ENCODE measurements at places on chromosomes 4 and X. TPM values are rescaled to one million over a fixed set of nuclear protein-coding genes. Genes with fewer than 3 reads are reported as not detected.

Gene PHEX
- 0.21 TPM for total RNA-seq

Gene NEIL3
- 4.1 TPM for total RNA-seq

Gene GC
- 4.4 TPM for total RNA-seq

Gene KLB
- total RNA-seq, result 0.78 TPM

Gene MYOZ2
- 0.11 TPM for total RNA-seq

Gene PPARGC1A
- 9.7 TPM for total RNA-seq

Gene TMEM47
- total RNA-seq, result 15.9 TPM

Gene P2RY8
- not detected for total RNA-seq

Gene GAGE13
- not detected for total RNA-seq

Gene TMSB15A
- total RNA-seq, result 15.9 TPM

Gene FAM53A
- 2.3 TPM for total RNA-seq

Gene BEND2
- 0.05 TPM for total RNA-seq

Gene KDR
- total RNA-seq, result 6.9 TPM

Gene POU3F4
- total RNA-seq, result 8.0 TPM

Gene ANK2
- 71.2 TPM for total RNA-seq

Gene CCDC158
- total RNA-seq, result not detected

Gene TMPRSS11D
- 1.9 TPM for total RNA-seq

Gene CT55
- total RNA-seq, result 0.33 TPM

Gene HEPH
- 2.5 TPM for total RNA-seq

Gene CHRNA9
- total RNA-seq, result 2.3 TPM

Gene IL21
- total RNA-seq, result not detected

Gene C4orf51
- total RNA-seq, result not detected

Gene GLRA3
- total RNA-seq, result 1.4 TPM

Gene SERTM2
- total RNA-seq, result 4.3 TPM

Gene PLAC8
- 13.1 TPM for total RNA-seq

Gene PWWP3B
- 4.2 TPM for total RNA-seq

Gene DCK
- total RNA-seq, result 25.8 TPM

Gene CLCN3
- 70.3 TPM for total RNA-seq

Gene PNMA3
- 7.4 TPM for total RNA-seq

Gene TRPC3
- total RNA-seq, result 4.3 TPM

Gene ZXDA
- 0.78 TPM for total RNA-seq

Gene SH3RF1
- 15.6 TPM for total RNA-seq

Gene JCHAIN
- not detected for total RNA-seq

Gene PABPC4L
- total RNA-seq, result 0.15 TPM

Gene FUNDC2
- 50.0 TPM for total RNA-seq

Gene PRDM8
- 3.3 TPM for total RNA-seq

Gene PDCL2
- total RNA-seq, result not detected

Gene ARHGEF9
- 21.8 TPM for total RNA-seq

Gene APBB2
- 55.1 TPM for total RNA-seq

Gene SLC34A2
- total RNA-seq, result 0.08 TPM

Gene ESX1
- total RNA-seq, result not detected

Data from motor neuron (in vitro differentiated cells).